ENCODE measurements at places on chromosomes 2 and 18.

DNA sequence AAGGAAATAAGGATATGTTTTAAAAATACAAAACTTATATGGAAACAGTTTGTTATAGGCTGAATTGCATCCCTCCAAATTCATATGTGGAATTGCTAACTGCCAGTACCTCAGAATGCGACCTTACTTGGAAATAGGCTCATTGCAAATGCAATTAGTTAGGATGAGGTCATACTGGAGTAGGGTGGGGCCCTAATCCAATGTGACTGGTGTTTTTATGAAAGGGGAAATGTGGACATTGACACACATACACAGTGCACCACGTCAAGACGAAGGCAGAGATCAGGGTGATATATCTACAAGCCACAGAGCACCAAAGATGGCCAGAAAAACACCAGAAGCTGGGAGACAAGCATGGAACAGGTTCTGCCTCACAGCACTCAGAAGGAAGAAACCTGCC is 494.2 kb downstream of the TSN start:
- no peak for DNase-seq

- DNase-seq = no peak
Measured at GRCh38 chr18:7056026-7056425, 61.6 kb downstream of the LAMA1 start.

DNA sequence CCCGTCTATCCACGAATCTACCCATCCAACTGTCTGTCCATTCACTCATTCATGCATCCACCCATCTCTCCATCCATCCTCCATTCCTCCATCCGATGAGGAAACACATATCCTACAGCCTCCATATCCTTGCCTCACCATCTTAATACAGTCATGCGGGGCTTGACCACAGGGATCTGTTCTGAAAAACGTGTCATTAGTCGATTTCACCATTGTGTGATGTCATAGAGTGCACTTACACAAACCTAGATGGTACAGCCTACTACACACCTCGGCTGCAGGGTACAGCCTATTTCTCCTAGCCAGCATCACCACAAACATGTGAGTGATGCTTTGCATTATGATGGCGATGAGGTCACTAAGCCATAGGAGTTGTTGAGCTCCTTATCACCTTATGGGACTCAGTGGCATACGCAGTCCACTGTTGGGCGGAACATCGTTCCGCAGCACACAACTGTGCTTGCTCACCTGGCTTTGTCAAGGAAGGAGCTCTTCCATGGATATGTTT is 1.9 kb upstream of the NT5DC4 start:
- DNase-seq = no peak

GRCh38 chr18:1511619-1512311 is 607.1 kb downstream of the ADCYAP1 start:
- no peak for DNase-seq

- DNase-seq = peak; percentile 92
Measured at GRCh38 chr2:173448938-173449471, 94.3 kb downstream of the CDCA7 start.

GRCh38 chr2:218405746-218406208 is 6.1 kb downstream of the CTDSP1 start:
- no peak for DNase-seq

- no peak for DNase-seq
Measured at GRCh38 chr2:14675489-14675888, 43.0 kb downstream of the LRATD1 start.

DNA sequence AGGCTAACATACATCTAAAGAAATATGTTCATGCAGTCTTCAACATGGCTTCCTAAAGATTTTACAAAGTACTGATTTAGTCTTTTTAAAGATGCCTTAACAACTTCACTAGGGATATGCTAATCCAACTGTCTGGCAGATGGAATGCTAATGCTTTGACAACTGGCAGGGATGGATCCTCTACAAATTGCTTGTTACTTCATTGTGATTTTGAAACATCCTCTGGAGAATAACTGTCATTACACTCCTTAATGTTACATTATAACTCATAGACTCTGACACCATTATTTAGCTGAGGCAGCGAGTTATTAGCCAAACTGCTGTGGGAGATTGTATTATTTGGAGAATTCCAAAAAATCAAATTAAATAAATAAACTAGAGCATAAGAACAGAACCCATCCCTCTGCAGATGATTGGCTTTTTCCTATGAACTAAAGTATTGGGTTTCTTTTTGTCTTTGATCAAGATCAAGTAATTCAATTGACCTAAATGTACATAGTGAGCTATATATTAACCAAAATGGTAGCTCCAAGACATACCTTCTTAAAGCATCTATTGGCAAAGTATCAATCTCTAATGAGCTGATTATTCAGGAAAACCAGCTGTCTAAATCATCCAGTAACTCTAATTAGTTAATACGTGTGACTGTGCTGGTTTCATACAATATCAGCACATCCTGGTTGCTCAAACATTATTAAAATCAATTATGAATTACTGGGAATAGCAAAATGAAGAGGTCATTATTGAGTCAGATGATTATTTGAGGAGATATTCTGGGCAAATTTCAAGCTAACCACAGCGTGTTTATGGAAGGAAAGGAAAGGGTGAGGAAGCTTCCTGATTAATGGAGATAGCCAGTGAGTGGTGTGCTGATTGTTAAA is 321.3 kb upstream of the TFPI start:
- DNase-seq = no peak

- DNase-seq = no peak
Measured at GRCh38 chr2:10136101-10136934, 13.8 kb downstream of the RRM2 start.

DNA sequence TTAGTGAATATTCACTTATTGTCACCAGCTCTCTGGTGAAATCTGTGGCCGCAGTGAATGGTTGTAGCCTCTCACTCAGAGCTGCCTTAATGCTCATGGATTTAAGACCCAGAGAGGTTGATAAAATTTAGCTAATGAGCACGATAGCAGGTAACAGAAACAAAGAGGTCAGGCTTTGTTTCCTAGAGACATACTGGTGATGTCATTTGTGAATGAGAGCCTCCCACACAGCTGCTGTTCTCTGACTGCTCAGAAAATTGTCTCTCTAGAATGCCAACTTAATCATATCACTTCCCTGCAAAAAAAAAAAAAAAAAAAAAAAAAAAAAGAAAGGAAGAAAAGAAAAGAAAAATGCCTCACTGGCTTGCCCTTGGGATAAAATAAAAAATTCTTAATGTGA is 411.7 kb upstream of the MYT1L start:
- peak; percentile 54 for DNase-seq

GRCh38 chr18:29501952-29502351 is 1325.0 kb upstream of the CDH2 start:
- DNase-seq = no peak

DNA sequence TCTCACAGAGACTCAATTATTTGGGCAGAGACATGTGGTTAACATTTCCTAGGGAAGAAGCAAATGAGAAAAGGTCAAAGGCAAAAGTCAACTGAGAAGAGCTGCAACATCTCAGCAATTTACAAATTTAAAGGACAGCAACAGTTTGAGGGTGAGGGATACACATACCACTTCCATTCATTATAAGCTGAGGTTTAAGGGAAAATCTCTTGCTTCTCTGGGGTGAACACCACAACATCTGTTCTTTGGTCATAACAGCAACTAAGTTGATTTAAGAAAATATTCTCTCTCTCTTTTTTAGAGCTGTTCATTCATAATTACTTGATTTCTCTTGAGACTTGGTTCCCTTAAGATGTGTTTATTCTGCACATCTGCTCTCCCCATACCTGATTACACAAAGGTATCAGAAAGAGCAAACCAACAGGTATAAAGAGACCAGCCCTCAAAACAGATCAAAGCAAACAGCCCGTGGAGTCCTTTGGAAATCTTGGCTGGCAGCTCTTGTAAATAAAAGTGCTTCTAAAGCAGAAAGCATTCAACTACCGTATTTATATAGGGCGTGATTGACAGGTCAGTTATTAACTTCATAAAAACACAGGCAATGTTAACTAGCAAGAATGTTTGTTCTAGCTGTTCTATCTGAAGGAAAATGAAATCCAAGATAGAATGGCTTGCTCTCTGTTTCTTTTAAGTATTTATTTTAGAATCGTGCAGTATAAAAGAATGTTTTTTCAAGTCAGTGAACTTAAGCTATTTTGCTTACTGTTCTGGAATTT is 132.8 kb downstream of the THADA start:
- peak; percentile 50 for DNase-seq

- DNase-seq = no peak
Measured at GRCh38 chr2:177602611-177603164, 210.1 kb downstream of the AGPS start.

- DNase-seq = no peak
Measured at GRCh38 chr2:204645018-204645773, 99.9 kb downstream of the PARD3B start.

- no peak for DNase-seq
Measured at GRCh38 chr18:50315100-50315871, 27.8 kb upstream of the CXXC1 start.

DNA sequence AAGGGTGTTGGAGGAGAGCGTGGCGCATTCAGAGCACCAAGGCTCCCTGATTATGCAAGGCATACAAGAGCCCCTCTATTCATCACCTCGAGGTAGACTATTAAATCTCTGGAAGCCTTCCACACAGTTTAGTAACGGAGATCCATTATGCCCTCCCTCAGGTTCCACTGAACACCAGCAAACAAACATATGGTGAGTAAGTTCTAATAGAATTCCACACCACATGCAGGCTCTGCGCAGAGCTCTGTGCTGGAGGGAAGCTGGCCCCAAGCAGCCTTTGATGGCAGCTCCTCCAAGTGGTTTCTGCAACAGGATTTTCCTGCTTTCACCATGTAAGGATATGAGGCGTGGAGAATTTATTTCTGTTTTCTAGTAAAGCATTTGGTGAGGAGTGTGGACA is 238.6 kb downstream of the C1D start:
- no peak for DNase-seq

- no peak for DNase-seq
Measured at GRCh38 chr2:129887688-129888266, 91.7 kb upstream of the RAB6C start.

GRCh38 chr2:155062250-155062921 is 363.9 kb downstream of the KCNJ3 start:
- DNase-seq = no peak

DNA sequence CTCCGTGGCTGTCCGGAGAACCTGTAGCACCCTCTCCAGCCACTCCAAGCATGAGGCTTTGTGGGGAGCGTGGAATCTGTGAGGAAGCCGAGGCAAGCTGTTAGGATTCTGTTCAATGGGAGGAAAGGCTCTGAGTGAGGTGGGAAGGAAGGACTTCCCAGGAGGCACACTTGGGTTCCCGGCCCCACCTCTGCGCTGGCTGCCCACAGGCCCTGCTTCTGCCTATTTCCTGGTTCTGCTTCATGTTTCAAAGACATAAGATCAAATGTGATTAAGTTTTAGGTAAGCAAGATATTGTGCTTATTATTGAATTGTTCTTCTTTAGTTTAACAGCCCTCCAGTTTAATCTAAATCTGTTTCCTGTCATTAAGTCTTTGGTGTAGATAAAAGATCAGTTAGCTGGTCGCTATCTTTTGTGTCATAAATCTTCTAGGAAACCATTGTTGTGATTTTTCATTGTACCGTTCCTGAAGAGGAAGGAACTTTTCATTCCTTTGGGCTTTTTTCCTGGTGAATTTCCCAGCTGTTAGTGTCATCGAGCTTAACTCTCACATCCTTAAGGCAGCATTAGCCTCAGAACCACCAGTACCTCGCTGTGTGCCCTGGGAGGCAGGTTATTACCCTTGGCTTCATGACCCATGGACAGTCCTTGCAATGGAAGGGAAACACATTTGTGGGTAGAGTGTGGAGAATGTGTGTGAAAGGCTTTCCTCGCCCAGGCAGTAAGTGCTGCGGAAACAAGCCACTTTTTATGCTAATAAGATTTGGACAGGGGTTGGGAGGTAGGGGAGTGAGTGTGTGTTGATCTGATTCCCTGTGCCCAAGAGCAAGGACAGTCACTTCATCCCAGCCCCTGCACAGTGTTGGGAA is 61.9 kb upstream of the ALPP start:
- no peak for DNase-seq

DNA sequence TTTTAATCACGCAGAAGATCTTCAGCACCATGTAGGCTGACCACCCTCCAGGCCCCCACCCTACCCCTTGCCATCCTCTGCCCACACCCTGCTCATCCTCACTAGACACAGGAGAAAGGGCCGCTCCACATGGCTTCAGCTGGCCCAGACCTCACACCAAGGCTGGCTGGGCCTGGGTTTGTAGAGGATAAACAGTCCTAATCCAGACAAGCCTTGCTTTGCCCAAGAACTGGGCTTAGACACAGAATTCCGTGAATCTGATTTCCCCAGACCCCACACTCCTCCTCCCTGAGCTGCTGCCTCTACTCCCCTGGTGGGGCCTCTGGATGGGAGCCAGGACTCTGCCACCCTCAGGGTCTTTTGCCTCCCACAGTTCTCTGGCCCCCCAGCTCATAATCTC is 185.3 kb downstream of the CYP26B1 start:
- DNase-seq = no peak

DNA sequence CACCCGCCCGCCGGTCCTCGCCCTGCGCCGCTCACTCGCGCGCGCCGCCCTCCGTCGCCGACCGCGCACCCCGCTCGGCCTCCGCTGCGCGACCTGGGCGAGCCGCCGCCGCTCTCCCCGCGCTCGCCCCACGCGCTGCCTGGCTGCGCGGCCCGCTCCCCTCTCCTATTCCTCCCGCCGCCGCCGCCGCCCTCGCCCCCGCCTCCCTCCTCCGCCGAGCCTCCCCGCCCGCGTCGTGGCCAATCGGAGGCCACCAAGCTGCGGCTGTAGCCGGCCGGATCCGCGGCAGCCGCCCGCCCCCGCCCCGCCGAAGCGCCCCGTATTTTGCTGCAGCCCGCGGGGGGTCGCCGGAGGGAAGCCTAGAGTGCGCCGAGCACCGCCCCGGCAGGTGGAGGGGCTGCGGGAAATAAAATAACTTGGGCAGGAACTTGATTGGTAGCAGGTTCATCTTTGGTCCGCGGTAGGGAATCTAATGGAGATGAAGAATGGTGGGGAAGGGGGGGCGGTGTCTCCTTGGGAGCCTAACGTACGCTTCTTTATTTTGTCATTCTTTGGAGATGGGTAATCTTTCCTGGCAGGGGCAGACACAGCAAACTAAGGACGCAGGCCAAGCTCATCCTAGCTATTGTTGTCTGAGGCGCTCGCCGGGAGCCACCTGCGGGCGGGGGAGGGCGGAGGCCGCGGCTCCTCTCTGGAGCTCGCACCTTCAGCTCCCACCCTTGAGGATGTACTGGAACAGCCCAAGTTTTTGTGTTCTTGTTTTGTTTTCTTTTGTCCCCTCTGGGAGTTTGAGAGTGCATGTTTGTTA is 1.1 kb upstream of the CDH2 start:
- peak; percentile 86 for DNase-seq

DNA sequence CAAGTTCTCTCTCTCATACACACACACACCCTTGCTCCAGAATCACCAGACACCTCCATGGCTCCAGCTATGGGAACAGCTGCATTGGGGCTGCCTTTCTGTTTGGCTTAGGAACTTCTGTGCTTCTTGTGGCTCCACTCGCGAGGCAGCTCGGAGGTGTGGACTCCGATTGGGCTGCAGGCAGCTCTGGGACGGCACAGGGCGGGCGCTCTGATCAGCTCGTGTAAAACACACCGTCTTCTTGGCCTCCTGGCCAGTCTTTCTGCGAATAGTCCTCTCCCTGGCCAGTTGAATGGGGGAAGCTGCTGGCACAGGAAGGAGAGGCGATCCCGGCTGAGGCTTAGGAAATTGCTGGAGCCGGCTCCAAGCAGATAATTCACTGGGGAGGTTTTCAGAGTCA is 22.4 kb downstream of the FOSL2 start:
- DNase-seq = no peak
